ENCODE measurements at places on chromosomes 1 and 21. TPM values are rescaled to one million over a fixed set of nuclear protein-coding genes. Genes with fewer than 3 reads are reported as not detected.
A peak's percentile ranks its signal among the peaks of the same experiment; 100 is the strongest.

GJA5 gene
- 20.0 TPM for total RNA-seq

MAGI3 gene
- total RNA-seq = 8.7 TPM

RGSL1 gene
- total RNA-seq = not detected

HES2 gene
- total RNA-seq = not detected

ARTN gene
- total RNA-seq = not detected

CGN gene
- total RNA-seq = 0.13 TPM

PLPP3 gene
- total RNA-seq = 68.9 TPM

RIMKLA gene
- total RNA-seq = 7.9 TPM

IQGAP3 gene
- 0.54 TPM for total RNA-seq

NR0B2 gene
- 14.7 TPM for total RNA-seq

MTOR gene
- 42.7 TPM for total RNA-seq

SYT14 gene
- not detected for total RNA-seq

SELL gene
- total RNA-seq = 1.7 TPM

DNA sequence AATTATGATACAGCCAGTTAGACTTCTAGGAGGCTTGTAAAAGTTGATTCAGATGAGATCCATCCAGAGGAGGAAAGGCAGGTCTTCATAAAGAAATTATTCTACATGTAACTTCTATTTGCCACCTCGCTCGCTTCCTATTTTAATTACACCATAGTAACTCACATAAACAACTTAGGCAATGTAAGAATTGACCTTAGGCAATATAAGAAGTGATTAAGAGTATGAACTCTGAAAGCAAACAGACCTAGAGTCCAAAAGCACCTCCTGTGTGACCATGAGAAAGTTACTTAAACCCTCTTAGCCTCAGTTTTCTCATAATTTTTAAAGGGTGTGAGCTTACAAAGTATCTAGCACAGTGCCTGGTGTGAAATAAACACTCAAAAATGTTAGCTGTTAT is 192.7 kb upstream of the NFIA start:
- H3K36me3 ChIP-seq = no peaks in the 10 kb centered on the region
- DNase-seq = no peak
- peaks cover 5% of the 10 kb centered on the region for H3K4me1 ChIP-seq

- no peaks in the 10 kb centered on the region for H3K36me3 ChIP-seq
- no peak for DNase-seq
- no peak overlapping the region for H3K4me3 ChIP-seq
- H3K4me1 ChIP-seq = no peaks in the 10 kb centered on the region
- no peak overlapping the region for H3K27ac ChIP-seq
Measured at GRCh38 chr1:167854184-167854583, 59.8 kb downstream of the ADCY10 start.

- H3K4me3 ChIP-seq = no peak overlapping the region
- no peaks in the 10 kb centered on the region for H3K27me3 ChIP-seq
- DNase-seq = no peak
- peaks cover 3% of the 10 kb centered on the region for H3K4me1 ChIP-seq
- H3K27ac ChIP-seq = no peak overlapping the region
- no peaks in the 10 kb centered on the region for H3K36me3 ChIP-seq
Measured at GRCh38 chr1:219271818-219272535, 98.3 kb downstream of the LYPLAL1 start.

DNA sequence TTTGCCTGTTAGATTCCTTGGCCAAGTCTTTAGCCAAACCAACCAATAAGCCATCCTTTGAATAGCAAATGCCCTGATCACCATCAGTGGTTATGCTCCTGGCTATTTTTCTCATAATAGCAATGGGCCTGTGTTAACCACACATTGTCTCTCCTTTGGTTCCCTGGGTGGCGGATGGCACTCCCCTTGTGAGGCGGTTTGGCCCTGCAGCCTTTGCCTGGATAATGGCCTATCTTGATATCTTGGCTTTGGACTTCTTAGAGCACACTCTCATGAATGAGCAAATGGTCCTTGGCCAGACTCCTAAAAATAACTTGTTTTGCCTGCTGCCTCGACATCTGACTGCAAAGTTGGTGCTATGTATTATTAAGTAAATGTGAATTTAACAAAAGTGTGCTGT is 22.4 kb upstream of the ZBTB18 start:
- H3K4me3 ChIP-seq = no peak overlapping the region
- no peak overlapping the region for H3K27ac ChIP-seq
- H3K27me3 ChIP-seq = no peaks in the 10 kb centered on the region
- no peaks in the 10 kb centered on the region for H3K4me1 ChIP-seq
- no peaks in the 10 kb centered on the region for H3K36me3 ChIP-seq
- DNase-seq = no peak

- H3K4me3 ChIP-seq = no peak overlapping the region
- no peak overlapping the region for H3K27ac ChIP-seq
- H3K27me3 ChIP-seq = no peaks in the 10 kb centered on the region
- no peak for DNase-seq
Measured at GRCh38 chr1:107677697-107678096, 287.3 kb downstream of the VAV3 start.

DNA sequence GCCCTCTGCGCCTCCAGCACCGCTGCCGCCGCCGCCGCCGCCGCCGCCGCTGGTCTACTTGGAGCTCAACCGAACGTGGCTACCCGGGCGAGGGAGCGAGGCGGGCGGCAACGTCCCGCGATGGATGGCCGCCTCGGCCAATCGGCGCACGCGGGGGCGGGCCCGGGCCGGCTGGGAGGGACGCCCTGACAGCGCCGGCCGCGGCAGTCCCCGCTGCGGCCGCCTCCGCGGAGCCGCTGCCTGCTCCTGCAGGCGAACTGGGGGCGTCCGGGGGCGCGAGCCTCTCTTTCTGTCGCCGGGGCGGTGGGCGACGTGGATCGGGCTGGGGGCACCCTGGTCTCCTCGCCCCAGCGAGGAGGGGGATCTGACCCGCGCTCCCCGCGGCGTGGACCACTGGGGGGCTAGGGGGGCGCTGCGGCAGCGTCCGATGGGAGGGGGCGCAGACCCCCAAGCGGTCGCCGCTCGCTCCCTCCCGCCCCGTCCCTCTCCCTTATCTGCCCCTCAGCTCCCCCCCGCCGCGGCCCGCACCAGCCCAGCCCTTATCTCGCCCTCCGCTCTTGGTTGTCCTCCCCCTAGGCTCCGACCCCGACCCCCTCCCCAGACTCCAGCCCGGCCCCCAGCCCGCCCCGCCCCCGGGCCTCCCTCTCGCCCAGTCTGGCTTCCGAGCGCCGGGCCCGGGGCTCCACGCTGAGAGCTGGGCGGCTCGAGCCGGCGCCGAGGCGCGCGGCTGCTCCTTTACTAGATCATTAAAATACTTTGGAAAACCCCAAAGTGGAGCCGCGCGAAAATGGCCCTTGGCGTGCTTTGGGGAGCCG is at the start of gene SSBP3:
Gene SSBP3 (minus strand): TSS at position 56 of the 815 bp plus-strand sequence.
- H3K36me3 ChIP-seq = peaks cover 7% of the 10 kb centered on the region
- peak; percentile 95 for DNase-seq
- peaks cover 53% of the 10 kb centered on the region for H3K4me1 ChIP-seq
- peak within 1 kb of the TSS; percentile 88 for H3K4me3 ChIP-seq

DNA sequence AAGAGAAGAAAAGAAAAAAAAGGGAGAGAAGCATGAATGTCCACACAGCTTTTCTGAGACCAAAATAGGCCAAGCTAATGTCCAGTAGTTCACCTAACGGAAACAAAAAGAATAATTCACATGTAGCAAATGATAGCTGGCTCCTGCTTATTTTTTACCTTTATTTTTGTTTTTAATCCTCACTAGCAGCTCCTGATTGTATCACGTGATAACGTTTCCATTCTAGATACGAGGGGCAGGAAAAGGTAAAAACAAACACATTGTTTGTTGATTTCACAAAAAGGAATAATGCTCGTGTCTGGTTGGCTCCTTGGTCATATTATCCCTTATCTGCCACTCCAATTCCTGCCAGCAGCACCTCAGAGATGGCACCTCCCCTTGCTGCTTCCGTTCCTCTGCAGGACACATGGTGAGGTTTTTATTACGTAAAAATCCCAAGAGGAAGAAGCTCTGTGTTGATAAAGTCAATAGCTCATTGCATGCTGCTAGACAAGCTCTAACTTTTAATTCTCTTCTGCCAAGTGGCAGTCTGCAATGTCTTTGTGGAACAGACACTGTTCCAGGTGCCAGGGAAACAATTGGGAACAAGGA is 201.7 kb downstream of the CRB1 start:
- no peak overlapping the region for H3K27ac ChIP-seq
- H3K27me3 ChIP-seq = no peaks in the 10 kb centered on the region
- no peak for DNase-seq
- H3K36me3 ChIP-seq = no peaks in the 10 kb centered on the region

- no peak for DNase-seq
- no peaks in the 10 kb centered on the region for H3K36me3 ChIP-seq
- no peaks in the 10 kb centered on the region for H3K27me3 ChIP-seq
- H3K4me3 ChIP-seq = no peak overlapping the region
- no peak overlapping the region for H3K27ac ChIP-seq
Measured at GRCh38 chr1:42938645-42939615, 19.7 kb downstream of the SLC2A1 start.

DNA sequence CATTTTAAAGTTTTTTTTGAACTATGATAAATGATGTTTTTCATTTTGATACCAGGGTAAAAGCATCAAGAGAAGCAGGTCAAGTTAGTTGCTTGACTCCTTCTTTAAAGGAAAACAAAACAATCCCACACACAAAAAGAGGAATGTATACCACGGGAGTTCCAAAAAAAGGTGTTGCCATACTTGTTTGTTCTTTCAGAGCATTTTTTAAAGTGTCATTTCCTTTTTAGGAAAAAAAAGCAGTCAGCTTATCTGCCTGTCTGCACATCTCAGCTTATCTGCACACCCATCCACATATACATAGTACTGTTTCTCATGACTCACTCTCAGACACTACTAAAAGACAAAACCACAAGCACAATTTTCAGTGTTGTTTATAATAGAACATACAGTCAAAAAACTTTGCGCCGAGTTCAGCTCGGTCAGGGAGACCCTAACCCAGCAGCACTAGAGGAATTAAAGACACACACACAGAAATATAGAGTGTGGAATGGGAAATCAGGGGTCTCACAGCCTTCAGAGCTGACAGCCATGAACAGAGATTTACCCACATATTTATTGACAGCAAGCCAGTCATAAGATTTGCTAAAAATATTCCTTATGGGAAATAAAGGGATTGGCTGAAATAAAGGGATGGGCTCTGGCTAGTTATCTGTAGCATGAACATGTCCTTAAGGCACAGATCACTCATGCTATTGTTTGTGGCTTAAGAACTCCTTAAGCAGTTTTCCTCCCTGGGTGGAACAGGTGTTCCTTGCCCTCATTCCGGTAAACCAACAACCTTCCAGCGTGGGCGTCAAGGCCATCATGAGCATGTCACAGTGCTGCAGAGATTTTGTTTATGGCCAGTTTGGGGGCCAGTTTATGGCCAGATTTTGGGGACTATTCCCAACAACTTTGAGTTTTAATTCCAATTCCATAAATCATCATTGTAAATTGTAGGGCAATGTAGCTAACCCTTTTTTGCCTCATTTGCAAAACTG is 11.4 kb upstream of the MNDA start:
- H3K36me3 ChIP-seq = no peaks in the 10 kb centered on the region
- DNase-seq = no peak
- H3K4me3 ChIP-seq = no peak overlapping the region
- H3K27me3 ChIP-seq = peaks cover 8% of the 10 kb centered on the region
- no peak overlapping the region for H3K27ac ChIP-seq

DNA sequence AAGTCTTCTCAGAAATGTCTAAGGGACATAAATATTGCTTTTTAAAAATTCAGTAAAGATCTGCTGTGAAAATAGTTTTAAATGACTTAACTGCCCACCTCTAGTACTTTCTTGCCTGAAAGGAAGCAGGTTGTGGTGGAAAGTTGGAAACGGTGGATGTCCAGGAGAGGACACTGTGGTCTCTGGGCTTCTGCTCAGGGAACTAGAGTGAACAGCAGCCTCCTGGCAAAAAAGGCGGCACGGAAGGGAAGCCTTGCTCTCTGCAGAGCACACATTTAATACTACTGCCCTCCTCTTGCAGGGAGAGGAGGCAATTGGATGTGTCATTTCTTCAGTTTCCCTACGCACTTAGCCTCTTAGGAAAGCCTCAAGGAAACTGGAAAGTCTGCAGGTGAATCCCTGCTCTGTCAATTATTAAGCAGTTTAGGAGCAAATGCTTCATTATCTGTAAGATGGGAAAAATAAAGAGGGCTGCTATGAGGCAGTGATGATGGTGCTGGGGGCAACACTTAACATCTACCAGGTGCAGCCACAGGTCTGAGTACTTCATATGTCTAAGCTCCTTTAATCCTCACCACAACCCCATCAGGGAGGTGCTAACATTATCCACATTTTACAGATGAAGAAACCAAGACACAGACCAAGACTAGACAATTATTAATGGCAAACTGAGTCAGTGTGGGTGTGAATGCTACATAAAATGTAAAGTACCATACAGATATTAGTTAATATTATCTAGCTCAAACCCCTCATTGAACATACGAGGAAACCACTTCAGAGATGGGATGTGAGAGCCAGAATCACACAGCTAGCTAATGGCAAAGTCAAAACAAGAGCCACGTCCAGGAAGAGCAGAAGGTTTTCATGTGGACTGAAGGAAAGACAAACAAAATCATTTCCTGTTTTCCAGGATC is 108.9 kb upstream of the ADAR start:
- peaks cover 3% of the 10 kb centered on the region for H3K36me3 ChIP-seq
- DNase-seq = no peak
- H3K27me3 ChIP-seq = no peaks in the 10 kb centered on the region

- no peak for DNase-seq
- H3K36me3 ChIP-seq = no peaks in the 10 kb centered on the region
- no peak overlapping the region for H3K27ac ChIP-seq
- H3K4me1 ChIP-seq = no peaks in the 10 kb centered on the region
- no peaks in the 10 kb centered on the region for H3K27me3 ChIP-seq
- H3K4me3 ChIP-seq = no peak overlapping the region
Measured at GRCh38 chr1:58166417-58166816, 380.1 kb downstream of the OMA1 start.

Measured in heart right ventricle (tissue), 16 donors.